Frontal cortex (tissue), 4 donors: ENCODE measurements at places on chromosomes 6 and 20.

DNA sequence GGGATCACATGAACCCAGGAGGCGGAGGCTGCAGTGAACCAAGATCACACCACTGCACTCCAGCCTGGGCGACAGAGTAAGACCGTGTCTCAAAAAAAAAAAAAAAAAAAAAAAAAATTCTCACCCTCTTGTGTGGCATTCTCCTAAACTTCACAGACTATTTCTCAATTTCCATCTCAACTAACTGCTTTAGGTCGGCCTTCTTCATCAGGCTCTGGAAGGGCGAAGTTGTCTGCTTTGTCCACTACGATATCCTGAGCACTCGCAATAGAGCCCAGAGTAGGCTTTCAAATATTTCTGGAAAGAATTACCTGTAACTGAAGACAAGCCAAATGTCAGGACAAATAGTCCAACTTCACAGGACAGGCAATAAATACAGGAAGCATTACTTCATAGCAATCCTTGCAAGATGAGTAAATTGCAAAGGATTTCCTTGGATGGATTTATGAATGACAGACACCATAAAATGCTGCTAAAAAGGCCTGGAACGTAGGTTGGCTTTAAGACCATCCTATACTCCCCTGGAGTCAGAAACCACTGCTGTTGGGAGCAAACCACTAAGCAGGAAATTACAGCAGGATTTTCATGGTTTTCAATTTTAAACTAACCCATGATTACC is 116.3 kb upstream of the SLC2A12 start:
- no peak for DNase-seq

GRCh38 chr6:111565326-111566221 is 40.1 kb downstream of the TRAF3IP2 start:
- DNase-seq = no peak

DNA sequence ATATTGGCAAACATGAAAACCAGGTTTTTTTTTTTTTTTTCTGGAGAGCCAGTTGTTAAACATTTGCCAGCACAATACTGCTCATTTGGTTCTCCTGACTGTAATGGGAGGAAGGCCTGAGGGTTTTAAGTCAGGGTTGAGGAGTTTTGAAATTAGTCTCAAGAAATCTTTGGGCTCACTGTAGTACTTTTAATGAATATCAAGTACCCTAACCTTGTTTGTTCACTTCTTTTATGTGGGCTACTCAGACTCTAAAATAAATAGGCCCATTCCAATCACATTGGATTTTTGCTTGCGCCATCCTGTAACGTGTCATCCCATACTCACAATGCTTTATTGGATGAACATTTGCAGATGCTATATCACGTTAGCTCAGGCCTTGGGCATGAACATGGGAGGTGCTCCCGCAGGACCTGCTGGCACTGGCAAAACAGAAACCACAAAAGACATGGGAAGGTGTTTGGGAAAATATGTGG is 146.9 kb downstream of the DNAH8 start:
- DNase-seq = no peak

DNA sequence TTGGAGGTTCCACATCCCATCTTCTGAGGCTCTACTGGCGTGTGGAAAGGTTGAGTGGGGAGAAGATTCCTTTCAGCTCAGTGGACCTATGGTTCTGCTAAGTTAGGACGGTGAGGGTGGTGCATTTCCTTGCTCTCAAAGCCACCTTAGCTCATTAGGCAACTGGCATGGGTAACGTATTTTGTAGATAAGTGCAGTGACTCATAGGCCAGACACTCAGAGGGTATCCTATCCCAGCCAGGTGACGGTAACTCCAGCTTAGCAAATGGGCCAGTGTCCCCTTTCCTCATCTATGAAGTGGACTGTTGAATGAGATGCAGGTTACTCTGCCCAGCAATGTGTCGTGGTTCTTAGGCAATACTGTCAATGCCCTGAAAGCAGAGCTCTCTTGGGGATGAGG is 3.7 kb downstream of the RPS6KA2 start:
- no peak for DNase-seq

GRCh38 chr20:49666911-49667310 is 46.8 kb downstream of the B4GALT5 start:
- no peak for DNase-seq

DNA sequence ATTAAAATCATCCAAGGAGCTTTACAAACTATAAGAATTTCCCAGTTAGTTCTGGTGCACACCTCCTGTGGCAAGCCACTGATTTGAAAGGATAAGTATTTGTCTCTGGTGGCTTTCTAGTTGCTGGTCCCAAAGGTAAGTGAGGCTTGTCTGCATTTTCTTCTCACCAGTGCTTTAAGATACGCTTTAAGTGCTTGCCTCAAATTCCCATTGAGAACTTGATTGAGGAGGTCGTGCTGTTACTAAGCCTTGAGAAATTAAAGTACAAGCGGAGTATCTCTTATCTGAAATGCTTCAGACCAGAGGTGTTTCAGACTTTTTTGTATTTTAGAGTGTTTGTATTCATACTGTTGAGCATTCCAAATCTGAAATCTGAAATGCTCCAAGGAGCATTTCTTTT is 29.9 kb upstream of the MYO6 start:
- no peak for DNase-seq

DNA sequence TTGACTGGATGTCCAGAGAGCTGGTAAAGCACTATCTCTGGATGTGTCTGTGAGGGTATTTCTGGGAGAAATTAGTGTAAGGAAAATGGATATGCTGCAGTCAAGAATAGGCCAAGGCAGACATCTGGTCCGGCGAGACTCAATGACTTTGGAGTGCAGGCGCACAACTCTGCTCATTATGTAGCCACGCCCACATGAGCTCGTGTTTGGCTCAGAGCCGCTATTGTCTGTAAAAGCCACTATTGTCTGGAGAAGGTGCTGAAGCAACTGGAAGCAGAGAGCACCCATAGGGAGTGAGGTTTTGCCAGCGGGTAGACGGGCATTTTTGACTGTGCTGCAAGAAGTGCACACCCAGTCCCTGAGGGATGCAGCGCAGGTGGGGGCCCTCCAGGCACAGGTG is 305.0 kb upstream of the POU3F2 start:
- DNase-seq = peak; percentile 3

DNA sequence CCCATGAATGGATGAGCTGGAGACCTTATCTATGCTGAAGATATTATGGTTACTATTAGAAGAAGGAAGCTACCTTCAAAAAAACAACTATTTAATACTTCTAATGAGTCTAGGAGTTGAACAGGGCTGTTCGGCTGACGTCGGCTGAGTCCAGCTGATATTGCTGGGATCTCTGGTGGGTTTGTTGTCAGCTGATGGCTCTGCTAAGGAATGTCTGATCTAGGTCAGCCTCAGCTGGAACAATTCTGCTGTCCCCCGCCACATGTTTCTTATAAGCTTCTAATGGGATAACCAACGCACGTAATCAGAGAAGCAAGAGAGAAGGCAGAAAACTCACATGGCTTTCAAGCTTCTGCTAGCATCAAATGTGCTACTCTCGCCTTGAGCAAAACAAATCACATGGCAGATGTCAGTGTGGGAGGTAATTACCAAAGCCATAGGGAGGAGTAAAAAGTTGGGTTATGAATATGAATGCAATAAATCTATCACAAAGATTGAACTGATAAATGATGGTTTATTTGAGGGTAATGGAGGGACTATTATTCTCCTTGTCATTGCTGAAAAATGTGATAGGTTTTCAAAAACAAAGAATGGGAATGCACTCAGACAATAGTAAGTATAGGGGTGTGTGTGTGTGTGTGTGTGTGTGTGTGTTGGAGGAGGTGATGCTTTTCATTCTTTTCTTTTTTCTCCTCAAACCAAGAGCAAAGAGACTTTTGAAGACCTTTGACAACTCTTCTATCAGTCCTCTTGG is 71.5 kb downstream of the BTBD3 start:
- no peak for DNase-seq

DNA sequence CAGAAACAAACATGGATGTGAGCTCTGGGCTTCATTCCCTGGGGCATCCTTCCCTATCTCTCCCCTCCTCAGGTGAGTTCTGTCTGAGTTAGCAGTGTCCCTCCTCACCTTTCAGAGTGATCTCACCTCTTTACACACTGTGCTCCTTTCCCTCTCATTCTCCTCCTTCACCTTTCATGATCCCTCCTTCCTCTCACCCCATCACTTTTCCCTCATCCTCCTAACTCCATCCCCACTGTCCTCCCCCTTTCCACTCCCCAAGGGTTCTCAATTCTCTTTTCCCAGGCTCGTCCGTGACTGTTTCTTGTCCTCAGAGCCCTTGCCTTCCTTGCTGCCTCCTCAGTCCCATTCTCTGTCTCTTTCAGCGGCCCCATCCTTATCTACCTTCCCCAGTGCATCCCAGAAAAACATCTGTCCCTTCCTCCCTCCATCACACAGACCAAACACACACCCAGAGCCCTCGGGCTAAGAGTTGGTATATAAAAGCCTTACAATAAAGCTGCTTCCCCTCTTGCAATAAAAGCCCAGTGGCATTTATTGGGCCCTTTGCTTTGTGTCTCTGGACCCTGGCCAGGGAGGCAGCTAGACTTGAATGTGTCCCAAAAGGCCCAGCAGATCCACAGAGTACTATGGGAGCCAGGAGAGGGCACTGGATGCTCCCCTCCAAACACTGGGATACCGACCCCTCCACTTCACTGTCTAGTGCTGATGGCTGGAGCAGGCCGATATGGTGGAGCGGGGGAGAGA is 1.9 kb downstream of the RNF39 start:
- no peak for DNase-seq

DNA sequence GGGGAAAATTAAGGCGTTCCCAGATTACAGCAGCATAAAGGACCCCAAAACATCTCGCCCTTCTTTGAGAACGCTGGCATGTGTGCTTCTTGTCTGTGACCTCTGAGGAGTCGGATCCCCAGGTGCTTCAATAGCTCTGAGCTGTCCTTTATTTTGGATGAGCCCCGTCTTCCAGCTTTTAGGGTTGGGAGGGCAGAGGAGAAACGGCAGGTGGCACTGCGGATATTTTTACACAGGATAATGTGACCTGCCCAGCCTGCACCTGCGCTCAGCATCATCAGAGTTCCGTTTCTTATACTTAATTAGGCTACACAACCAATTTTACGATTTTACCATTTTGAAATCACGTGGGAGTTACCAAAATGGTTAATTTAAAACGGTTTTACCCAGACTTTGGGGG is 147.7 kb upstream of the RPS6KA2 start:
- DNase-seq = no peak

DNA sequence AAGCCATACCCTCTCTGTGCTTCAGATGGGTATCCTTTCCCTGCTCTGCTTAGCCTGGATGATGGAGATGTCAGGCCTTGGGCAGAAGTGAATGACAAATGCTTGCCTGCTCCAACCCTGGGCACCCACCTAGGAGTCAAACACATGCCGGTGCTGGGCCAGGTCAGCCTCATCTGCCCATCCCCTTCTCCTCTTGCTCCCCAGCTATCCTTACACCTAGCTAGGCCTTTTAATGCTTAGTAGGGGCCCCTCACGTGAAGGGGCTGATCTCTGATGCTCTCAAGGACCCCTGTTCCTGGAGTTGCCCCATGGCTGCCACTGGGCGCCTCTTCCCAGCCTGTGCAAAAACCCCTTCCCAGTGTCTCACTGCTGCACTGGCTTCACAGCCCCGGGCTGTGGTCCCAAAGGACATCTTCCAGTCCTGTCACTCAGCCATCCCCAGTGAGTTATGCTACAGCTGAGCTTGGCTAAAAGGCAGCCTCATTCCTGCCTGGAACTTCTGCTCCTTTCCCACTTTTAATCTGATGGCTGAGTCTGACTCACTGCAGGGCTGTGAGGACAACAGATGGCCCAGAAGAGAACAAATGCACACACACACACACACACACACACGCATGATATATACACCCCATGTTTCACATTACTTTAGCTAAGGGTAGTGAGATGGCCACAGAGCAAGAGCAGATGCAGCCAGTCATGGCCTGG is 12.8 kb upstream of the SDCBP2 start:
- no peak for DNase-seq

DNA sequence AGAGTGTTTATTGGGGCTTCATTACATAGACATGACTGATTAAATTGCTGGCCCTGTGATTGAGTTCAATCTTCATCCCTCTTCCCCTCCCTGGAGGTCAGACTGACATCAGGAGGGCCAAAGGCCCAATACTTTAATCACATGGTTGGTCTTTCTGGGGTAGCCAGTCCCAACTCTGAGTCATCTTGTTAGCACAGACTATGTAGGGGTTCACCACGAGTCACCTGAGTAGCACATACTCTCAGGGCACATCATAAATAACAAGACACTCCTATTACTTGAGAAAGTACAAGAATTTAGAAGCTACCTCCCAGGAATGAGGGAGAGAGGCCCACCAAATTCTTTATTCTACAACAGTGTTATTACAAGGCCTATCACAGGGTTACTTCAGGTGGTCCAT is 11.3 kb downstream of the GINS1 start:
- DNase-seq = no peak

GRCh38 chr20:53547664-53548239 is 45.9 kb downstream of the ZNF217 start:
- peak; percentile 73 for DNase-seq

- DNase-seq = no peak
Measured at GRCh38 chr20:57040924-57041323, 225.5 kb downstream of the BMP7 start.

- DNase-seq = no peak
Measured at GRCh38 chr6:18070486-18070885, 52.0 kb downstream of the NHLRC1 start.

DNA sequence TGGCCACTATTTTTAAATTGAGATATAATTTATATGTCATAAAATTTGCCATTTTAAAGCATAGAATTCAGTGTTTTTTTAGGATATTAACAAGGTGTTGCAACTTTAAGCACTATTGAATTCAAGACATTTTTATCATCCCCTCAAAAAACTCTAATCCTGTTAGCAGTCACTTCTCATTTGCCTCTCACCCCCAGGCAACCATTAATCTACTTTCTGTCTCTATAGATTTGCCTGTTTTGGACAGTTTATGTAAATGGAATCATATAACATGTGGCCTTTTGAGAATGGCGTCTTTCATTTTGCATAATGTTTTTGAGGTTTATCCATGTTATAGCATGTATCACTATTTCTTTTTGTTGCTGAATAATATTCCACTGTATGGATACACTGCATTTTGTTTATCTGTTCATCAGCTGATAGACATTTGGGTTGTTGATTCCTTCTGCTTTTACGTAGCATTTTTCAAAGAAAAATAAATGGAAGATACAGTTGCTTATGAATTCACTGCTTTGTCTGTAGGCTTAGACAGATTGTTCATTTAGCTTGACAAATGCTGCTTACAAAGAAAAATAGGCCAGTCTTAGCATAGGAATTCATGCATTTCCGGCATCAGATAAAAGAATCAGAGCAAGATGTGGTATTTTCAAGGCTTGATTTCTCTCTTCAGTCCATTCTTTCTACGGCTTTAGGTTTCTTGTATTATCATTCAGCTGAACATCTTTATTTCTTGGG is 52.9 kb downstream of the STK4 start:
- DNase-seq = no peak

- no peak for DNase-seq
Measured at GRCh38 chr6:75855052-75855451, 106.0 kb downstream of the MYO6 start.

DNA sequence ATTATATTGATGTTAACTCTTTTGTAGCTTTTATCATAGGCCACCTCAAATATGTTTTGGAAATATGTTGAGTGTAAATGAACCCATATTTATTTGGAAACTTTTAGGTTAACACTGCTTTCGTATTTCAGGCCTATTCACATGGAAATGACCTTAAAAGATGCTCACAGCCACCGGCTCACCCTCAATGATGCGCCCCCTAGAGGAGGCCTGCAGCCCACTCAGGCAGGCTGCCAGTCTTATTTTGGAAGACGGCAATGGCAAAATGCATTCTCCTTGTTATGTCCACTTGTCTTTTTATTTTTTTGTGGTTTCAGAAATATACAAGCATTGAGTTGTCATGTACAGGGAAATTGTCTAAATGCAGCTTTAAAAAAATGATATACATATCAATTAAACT is 869.7 kb downstream of the PHF3 start:
- no peak for DNase-seq
